ENCODE measurements at places on chromosomes 7 and 10.
A peak's percentile ranks its signal among the peaks of the same experiment; 100 is the strongest.

DNA sequence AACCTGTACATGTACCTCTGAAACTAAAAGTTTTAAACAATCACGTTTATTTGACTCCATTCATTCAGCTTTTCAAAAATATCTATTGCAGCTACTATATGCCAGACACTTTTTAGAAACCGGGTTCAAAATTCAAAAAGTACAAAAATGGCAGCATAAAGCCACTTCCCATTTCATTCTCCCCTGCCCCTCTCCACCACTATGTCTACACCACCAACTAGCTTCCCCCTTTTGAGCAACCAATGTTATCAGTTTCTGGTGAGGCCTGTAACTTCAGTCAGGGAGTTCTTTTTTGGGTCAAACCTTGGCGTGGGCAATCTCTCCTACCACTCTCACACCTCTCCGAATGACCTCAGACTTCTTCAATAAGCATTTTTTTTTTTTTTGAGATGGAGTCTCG is 11.5 kb upstream of the HHEX start:
- no peak for DNase-seq

- DNase-seq: no peak
These were observed 42.7 kb upstream of the SEMA3D start for GRCh38 chr7:85229544-85229943.

- DNase-seq: no peak
These were observed 861 bp upstream of the LIMK1 start for GRCh38 chr7:74082770-74083116.

GRCh38 chr7:98997846-98998245 is 119.5 kb downstream of the TRRAP start:
- peak; percentile 28 for DNase-seq

DNA sequence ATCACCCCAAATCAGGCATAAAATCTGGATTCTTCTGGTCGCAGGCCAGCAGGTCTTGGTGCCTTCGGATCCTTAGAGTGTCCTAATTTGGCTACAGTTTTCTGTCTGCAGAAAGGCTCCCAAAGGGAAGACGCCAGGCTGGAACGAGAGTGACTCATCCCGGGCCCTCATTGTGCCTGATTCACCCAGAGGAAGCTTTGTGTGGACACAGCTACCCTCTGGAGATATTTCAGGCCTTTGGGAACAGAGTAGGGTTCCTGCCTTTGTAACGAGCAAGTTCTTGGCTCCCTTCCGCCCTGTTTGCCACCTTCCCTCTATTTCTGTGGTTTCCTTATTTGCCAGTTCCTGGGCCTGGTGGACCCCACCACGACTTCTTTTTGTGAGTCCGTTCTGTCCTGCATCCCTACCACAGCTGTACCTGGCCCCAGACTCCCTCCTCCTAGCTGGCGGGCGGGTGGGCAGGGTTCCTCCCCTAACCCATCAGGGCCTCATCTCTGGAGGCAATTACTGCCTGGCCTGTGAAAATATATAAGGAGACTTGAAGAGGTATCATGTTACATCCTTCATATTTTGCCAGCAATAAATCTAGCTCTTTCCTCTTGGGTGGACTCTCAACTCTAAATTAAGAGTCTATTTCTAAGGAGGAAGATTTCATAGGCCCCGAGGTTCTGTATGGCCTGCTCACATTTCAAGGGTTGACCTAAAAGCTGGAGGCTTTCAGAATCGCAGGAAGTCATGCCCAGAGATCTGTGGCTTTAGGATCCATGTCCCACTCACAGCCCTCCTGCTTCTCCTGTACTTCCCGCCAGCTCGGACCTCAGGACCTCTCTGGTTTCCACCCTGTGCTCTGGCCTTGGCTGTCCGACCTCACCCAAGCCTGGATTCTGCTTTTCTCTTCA is 219.2 kb upstream of the ZNF32 start:
- DNase-seq: peak; percentile 74

DNA sequence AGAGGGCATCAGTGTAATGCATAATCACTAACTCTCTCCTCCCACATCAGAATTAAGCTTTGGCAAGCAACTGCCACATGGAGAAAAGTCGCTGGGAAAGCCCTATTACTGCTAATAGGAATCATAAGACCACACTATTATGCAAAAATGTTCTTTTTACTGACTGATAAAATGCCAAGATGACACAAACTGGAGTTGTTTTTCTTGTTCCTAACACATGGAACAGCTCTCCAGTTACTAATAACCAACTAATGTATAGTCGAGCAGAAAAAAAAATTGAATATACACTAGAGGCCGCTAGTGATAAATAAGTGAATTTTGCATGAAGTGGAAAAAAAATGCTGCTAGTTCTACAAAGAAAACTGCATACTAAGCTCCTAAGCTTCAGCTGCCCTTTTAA is 165.6 kb downstream of the TPK1 start:
- peak; percentile 23 for DNase-seq

DNA sequence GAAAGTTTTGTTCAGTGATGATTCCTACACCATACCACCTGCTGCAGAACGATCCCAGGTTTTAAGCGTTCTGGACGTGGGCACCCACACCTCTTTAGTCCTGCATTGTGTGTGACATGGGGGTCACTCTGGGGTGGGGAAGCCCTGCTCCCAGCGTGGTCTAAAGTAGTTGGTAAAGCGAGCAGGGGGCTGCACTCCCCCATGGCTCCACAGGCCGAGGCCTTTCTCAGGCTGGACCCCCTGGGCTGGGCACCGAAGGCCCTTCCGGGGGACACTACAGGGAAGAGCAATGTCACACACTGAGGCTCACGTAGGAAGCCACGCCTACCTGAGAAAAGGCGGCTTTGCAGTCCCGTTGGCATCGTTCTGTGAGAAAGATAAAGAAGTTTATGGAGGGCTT is 12.3 kb downstream of the BRI3 start:
- no peak for DNase-seq
